ENCODE measurements at places on chromosomes 11 and 22.

DNA sequence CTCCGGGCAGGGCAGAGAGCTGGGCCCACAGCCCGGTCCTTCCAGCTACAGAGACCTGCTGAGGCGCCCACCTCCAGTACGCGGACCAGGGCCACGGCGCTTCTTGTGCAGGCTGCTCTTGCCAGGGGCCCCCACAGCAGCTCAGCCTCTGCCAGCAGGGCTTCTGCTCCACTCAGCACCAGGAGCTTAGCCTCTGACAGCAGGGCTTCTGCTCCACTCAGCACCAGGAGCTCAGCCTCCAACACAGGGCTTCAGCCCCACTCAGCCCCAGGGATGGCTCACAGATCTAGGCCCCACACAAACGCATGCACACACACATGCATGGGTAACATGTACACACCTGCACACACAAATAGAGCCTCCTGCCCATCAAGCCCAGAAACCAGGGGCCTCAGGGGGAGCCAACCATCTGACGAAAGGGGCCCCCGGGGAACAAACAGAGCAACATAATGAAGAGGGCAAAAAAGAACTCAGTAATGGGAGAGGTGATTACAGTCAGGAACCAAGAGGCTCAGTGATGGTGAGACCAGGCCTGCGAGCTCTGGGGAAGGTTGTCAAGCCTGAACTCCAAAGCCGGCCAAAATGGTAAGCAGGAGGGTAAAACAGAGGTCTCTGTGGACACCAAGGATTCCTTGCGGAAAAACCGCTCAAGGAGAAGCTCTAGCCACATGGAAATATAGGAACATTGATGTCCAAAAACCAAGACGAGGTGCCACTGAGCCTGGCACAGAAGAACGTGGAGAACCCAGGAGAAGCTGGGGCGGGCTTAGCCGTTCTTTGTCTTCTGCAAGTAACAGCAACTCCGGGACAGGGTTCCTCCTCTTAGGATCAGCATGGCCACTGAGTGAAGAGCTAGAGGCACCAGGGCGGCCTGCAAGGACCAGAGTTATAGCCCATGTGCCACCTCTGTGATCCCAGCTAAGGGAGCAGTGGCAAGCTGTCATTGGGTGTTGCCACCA lies 46.5 kb downstream of the GNB1L start:
- no peak for DNase-seq

GRCh38 chr11:119380160-119380826 lies 1.2 kb downstream of the USP2 start:
- DNase-seq = no peak

GRCh38 chr22:26079009-26079408 lies 90.3 kb upstream of the SEZ6L start:
- no peak for DNase-seq

GRCh38 chr11:63811522-63811921 lies 1.7 kb upstream of the SPINDOC start:
- DNase-seq = no peak

DNA sequence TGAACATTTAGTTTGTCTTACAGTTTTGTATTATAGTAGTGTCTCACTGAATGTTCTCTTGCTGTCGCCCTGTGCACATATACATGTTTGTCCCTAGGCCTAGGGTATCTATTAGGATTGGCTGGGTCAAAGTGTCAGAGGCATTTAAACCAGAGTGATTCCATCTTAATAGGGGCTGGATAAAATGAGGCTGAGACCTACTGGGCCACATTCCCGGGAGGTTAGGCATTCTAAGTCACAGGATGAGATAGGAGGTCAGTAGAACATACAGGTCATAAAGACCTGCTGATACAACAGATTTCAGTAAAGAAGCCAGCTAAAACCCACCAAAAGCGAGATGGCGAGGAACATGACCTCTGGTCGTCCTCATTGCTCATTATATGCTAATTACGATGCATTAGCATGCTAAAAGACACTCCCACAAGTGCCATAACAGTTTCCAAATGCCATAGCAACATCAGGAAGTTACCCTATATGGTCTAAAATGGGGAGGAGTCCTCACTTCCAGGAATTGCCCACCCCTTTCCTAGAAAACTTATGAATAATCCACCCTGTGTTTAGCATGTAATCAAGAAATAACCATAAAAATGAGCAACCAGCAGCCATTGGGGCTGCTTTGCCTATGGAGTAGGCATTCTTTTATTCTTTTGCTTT lies 82.6 kb downstream of the LDLRAD3 start:
- DNase-seq = no peak

GRCh38 chr11:10742460-10743208 lies 8.4 kb upstream of the CTR9 start:
- no peak for DNase-seq

- DNase-seq = no peak
Measured at GRCh38 chr11:88454881-88455280, 117.3 kb upstream of the CTSC start.

- DNase-seq = no peak
Measured at GRCh38 chr11:115188188-115188897, 315.9 kb downstream of the CADM1 start.

- DNase-seq = no peak
Measured at GRCh38 chr11:131572423-131572822, 202.0 kb downstream of the NTM start.

- no peak for DNase-seq
Measured at GRCh38 chr11:132576706-132577105, 955.6 kb downstream of the OPCML start.

DNA sequence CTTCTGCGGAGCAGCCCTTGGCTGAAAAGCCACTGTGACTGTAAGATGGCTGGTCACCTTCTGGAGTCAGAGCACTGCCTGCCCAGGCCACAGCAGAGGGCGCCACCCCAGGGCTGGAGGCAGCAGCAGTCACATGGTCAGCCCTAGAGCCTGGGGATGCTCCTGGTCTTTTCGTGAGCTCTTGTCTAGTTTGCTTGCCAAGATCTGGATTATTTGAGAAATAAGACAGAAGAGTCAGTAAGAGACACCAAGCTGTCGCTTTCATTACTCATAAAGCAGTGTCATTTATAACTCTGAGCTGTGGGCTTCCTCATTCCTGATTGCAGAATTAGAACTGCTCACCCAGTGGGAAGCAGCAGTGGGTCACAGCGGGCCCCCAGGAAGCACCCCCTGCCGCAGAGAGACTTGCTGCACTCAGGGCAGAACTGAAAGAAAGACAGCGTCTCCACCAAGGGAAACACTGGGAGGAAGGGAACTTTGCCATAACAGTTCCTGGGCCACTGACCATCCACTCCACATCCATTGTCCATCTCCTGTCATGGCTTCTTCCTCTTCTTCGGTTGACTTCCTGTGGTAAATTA lies 56.7 kb downstream of the PPP6R2 start:
- DNase-seq = no peak

DNA sequence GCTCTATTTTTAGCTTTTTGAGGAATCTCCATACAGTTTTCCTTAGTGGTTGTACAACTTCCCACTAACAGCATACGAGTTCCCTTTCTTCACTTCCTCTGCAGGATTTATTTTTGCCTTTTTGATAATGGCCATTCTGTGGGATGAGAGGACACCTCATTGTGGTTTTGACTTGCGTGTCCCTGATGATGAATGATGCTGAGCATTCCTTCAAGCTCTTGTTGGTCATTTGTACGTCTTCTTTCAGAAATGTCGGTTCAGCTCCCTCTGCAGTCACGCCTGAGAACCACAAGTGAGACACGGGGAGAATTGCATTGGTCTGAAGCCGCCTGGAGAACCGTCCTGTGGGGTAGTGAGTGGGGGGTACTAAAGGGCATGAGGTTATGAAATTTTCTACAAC lies 2.0 kb upstream of the KRTAP5-10 start:
- DNase-seq = no peak

GRCh38 chr11:85809863-85810262 lies 1.1 kb downstream of the SYTL2 start:
- no peak for DNase-seq

- no peak for DNase-seq
Measured at GRCh38 chr11:126808296-126808695, 192.3 kb downstream of the KIRREL3 start.

DNA sequence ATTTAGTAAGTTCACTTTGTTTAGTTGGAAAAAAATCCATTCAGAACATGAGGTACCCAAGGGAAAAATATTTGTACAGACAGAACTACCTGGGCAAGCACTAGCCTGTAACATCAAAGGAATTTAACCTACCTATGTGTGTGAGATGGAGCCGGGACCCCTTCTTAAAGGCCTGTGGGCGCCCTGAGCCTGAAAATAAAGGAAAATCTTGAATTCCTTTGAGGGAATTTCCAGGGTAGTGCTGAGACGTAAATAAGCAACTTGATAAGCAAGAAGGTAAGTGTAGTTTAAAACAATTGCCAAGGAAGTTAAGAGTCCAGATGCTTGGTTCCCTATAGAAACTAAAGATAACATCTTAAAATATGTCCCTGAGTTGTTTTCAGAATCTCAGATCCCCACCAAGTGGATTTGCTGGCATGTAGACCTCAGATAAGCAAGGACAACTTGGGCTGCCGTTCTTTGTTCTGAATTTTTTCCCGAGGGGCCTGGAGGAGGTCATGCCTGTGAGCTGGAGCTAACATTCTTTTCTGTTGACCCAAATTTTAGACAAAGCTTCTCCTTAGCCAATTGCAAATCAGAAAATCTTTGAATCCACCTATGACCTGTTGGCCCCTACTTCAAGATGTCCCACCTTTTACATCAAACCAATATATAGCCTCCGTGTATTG lies 31.0 kb downstream of the MED17 start:
- no peak for DNase-seq

GRCh38 chr11:47409440-47410369 lies 1.3 kb downstream of the SLC39A13 start:
- no peak for DNase-seq

DNA sequence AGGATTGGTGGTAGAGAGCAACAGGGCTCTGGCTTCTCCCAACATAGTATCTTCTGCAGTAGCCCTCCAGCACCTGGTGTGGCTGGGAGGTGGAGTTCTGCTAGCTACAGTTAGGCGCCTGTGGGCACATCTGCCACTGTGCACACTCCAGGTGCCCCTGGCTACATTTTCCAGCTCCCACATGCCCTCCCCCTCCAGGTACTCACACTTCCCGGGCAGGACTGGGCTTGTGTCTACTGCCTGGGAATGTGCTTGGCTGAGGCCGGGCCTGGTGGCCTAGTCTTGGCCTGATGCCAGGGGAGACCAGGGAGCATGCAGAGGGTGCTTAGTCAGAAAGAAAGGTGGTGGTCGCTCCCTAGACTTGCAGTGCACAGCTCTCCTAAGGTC lies 15.8 kb downstream of the PHLDB1 start:
- no peak for DNase-seq

DNA sequence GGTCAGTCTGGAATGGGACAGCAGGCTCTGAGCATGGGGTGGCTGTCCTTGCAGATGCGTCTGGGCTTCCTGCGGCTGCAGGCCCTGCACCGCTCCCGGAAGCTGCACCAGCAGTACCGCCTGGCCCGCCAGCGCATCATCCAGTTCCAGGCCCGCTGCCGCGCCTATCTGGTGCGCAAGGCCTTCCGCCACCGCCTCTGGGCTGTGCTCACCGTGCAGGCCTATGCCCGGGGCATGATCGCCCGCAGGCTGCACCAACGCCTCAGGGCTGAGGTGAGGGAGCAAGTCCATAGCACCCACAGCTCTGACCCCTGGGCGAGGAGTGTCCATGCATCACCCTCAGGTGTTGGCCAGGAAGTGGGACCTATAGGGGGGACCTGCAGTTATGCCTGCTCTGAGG lies 51.6 kb downstream of the MYO7A start:
- DNase-seq = no peak

- no peak for DNase-seq
Measured at GRCh38 chr11:128948583-128948982, 5.9 kb upstream of the TP53AIP1 start.

- DNase-seq = no peak
Measured at GRCh38 chr22:30718938-30719337, 24.3 kb downstream of the OSBP2 start.

DNA sequence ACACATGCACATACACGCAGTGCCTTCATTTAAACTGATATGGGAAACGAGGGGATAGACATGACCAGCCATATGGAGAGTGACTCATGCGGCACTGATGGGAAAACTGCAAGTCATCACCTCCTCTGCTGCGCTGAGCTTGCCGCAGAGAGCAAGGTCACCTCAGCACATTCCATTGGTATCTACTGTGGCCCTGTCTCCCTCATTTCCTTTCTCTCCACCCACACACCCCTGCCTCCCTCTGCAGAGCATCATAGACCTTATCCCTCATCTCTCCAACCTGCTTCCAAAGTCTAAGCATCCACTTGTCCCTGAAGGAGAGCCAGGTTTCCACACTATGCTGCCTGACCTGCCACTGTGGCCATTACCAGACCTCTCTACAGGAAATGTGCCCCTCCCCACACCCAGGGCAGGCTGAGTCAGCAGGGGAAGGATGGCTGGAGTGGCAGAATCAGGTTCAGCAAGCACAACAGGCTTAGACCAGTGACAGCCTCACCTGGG lies 116.9 kb upstream of the SNX19 start:
- DNase-seq = no peak

GRCh38 chr11:120025606-120026335 lies 112.1 kb downstream of the TRIM29 start:
- DNase-seq = no peak

GRCh38 chr11:75024764-75025211 lies 36.1 kb downstream of the NEU3 start:
- DNase-seq = no peak

GRCh38 chr11:127950162-127950561 lies 637.2 kb downstream of the ETS1 start:
- no peak for DNase-seq

DNA sequence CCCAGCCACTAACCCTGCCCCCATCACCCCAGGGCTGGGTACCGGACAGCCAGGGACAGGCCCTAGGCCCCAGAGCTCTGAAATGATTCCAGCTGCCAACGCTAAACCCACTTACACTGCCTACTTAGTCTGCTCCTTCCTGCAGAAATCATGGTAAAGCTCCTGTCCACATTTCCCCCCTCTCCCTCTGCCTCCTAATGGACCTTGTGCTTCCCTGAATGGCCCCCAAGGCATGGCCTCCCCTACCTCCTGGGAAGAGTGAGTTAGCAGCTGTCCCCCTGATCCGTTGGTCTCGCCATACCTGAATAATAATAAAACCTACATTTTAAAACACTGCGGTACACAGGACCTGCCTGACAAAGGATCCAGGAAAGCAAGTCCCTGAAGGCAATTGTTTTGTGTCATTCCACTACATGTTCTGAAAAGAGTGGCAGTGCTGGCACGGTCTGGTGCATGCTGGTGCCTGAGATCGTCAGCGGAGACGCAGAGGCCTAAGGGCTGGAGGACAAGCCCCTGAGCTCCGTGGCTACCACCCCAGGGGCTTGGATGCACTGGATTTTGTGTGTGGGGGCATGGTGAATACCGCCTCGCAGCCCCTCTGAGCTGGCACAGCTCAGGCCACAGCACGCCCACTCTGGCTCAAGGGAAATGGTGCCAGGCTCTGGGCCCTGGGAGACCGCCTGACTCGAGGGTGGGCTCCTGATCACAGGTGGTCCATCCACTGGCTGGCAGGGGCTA lies 186.3 kb downstream of the CTTN start:
- DNase-seq = no peak
